PC-9 (cell line): ENCODE measurements at places on chromosomes 1 and 21. TPM values are rescaled to one million over a fixed set of nuclear protein-coding genes. Genes with fewer than 3 reads are reported as not detected.
A peak's percentile ranks its signal among the peaks of the same experiment; 100 is the strongest.

DNA sequence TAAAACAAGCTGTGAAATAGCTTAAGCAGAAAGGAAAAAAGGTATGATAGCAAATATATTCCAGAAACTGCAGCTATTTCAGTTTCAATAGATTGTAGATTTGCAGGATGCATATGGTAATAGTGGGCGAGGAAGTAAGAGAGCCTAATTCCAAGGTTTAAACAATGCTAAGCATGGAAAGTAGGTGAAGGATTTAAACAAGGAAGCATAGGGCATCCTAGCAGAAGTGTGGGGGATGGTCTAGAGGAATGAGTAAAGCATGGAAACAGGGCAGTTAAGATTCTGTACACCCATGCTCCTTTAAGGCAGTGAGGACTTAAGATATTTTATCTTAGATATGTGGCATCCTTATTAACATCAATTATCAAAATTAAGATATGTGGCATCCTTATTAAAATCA lies 2.6 kb downstream of the IVNS1ABP start:
- no peak for DNase-seq

GRCh38 chr1:230972855-230973271 lies 5.8 kb downstream of the TTC13 start:
- DNase-seq, result peak; percentile 55

DNA sequence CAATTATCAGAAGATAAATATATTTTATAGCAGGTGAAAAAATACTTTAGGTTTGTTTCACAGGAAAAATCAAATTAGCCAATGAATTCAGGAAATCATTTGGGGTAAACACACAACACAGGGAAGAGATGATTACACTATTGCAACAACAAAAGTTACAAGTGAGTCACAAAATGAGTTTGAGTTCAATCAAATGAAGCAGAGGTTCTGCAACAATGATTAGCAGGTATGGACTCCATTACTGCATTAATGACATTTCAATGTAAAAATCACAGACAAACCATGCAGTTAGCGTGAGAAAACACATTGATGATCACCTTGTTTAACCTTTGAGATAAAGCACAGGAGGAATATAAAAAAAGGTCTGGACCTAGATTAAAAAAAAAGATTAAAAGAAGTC lies 9.7 kb downstream of the ADGRL4 start:
- DNase-seq, result no peak

DNA sequence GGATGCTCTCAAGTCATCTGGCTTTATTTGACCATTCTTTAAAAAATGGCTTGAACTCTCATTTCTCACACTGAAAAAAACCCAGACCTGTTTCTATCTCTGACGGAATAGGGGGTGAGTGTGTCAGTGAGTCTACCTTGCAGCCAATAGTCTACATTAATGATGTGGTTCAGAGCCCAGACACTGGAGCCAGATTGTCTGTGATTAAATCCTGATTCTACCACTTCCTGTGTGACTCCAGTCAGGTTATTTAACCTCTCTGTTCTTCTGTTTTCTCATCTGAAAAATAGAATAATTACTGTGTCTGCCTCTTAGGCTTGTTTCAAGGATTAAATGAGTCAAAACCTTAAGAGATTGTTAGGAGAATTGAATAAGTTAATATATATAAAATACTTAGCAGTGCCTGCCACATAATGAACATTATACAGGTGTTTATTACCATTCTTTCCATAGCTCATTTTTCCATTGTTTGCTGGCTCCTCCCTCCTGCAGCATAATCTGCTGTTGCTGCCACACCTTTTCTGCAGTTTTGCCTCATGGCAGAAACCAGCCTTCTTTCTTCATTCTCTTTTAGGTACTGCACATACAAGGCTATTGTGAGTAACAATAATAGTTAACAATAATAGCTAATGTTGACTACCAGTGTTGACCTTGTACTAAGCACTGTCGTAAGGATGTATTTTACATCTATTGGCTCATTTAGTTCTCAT lies 157.6 kb upstream of the IVNS1ABP start:
- DNase-seq, result no peak

- peak; percentile 49 for DNase-seq
These were observed 23.9 kb downstream of the DNAJC8 start for GRCh38 chr1:28208818-28209441.

GRCh38 chr1:143698016-143698415 lies 273.8 kb downstream of the FAM72C start:
- no peak for DNase-seq

XCL1 gene
- not detected in 2 replicates for total RNA-seq

DNA sequence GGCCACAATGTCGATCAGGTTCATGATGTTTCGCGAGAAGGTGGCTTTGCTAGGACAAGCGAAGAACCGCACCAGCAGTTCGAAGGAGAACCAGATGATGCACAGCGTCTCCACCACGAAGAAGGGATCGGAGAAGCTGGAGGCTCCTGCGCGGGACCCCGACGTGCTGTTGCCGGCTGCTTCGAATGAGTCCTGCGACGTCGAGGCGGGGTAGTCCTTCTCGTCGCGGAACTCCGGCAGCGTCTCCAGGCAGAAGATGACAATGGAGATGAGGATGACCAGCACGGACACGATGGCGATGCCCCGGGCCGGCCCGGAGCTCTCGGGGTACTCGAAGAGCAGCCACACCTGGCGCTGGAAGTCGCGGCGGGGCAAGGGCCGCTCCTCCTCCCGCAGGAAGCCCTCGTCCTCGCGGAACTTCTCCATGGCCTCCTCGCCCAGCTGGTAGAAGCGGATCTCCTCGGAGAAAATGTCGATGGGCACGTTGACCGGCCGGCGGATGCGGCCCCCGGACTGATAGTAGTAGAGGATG lies 869 bp downstream of the KCNA3 start:
- DNase-seq, result no peak

UTS2 gene
- total RNA-seq, result 12.8 and 23.8 TPM in 2 replicates

- no peak for DNase-seq
These were observed 390.5 kb downstream of the DISC1 start for GRCh38 chr1:232017057-232017456.

DNA sequence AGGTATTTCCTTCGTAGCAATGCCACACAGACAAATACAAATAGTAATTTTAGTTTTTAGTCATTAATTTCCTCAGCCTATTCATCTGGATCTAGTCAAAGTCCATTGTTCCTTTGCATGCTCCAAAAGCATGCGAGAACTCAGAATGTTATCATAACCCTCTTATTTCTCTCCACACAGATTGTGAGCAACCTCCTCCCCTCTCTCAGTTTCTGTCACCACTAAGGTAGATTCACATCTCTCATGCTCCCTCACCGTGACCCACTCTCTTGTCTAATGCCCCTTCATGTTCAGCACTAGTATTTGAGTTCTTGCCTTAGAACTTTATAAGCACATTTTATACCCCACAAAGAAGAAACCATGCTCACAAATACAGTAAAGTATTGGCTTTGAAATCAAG lies 582.4 kb downstream of the PLA2G4A start:
- no peak for DNase-seq

OLIG2 gene
- not detected in 2 replicates for total RNA-seq

GRCh38 chr21:42555756-42556438 lies 42.2 kb downstream of the SLC37A1 start:
- DNase-seq, result no peak

GRCh38 chr1:178870221-178870620 lies 656 bp downstream of the ANGPTL1 start:
- DNase-seq, result no peak

DNA sequence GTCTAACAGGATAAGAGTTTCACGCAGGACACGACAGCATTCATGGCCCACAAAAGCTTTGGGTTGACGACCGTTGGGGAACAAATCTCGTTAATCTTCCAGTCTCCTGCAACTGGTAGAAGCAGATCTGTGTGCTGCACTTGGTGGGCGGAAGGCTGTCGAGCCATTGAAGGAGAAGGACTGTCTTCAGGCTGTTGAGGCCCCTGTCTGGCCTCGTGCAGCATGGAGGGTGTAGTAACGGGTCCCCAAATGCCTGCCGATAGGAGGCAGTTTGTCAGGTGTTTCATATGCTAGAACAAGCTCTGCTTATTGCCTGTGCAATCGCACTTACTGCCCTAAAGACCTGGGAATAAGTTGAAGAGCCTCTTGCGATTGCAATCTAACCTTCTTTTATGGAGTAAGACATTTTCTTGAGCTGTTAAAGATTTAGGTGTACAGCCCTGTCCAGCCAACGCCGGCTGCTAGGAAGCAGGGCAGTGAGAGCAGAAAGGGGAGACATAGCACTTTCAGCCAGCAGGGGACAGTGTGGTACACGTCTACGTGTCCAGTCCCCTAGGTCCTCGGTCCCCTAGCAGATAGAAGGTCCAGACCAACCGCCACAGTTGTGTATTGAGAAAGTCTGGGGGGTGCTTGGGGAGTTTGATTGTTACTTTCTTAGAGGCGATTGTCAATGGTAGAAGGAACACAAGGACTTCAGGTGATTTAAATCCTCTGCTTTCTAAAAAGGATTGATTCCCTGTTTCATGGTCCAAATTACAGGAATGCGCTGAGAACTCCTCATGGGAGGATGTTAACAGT lies 102.3 kb upstream of the TMPRSS2 start:
- DNase-seq, result peak; percentile 46

GRCh38 chr1:2204415-2205190 lies 10.0 kb upstream of the FAAP20 start:
- no peak for DNase-seq

CELA3B gene
- not detected in 2 replicates for total RNA-seq

GBP7 gene
- not detected in 2 replicates for total RNA-seq

DNA sequence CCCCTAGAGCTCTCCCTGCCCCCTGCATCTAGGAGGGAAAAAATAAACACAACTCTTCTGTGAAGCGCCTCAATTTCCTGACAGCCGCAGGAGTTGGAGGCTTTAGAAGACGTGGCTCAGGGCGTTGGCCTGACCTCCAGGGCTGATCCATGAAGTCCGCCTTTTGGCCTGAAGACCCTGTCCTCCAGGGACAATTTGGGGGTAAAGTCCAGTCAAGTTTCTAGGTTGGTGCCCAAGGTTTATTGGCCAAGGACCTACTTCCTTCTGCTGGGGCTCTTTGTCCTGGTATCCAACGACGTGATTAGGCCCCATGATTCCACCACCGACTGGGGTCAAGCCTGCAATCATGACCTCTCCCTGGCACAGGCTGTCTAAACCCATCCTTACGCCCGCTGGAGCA lies 54.9 kb downstream of the PTPRF start:
- DNase-seq, result no peak

PTPN14 gene
- total RNA-seq, result 59.2 and 78.9 TPM in 2 replicates

DNA sequence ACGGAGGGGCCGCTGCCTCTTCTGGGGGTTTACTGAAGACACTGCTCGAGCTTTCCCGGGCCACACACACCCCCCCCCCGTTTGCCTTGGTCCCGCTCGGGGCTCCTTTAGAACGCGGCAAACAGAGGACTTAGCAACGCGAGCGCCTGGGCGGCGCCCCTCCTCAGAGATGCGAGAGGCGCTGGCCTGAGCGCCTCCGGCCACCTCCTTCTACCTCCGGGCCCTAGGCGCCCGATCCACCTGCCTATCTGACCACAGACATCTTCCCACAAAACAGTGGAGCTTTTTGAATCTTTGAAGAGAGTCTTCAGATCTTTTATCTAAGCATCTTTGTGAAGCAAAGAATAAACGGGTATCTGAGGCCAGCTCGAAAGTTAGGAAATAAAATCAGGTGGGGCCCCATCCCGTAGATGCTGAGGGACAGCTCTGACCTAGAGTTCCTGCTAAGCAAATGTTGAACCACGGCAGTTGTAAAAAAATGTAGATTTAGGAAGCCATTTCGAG lies 436 bp upstream of the TTLL7 start:
- DNase-seq, result peak; percentile 70

GRCh38 chr21:15219894-15220293 lies 155.1 kb upstream of the NRIP1 start:
- DNase-seq, result no peak

DNA sequence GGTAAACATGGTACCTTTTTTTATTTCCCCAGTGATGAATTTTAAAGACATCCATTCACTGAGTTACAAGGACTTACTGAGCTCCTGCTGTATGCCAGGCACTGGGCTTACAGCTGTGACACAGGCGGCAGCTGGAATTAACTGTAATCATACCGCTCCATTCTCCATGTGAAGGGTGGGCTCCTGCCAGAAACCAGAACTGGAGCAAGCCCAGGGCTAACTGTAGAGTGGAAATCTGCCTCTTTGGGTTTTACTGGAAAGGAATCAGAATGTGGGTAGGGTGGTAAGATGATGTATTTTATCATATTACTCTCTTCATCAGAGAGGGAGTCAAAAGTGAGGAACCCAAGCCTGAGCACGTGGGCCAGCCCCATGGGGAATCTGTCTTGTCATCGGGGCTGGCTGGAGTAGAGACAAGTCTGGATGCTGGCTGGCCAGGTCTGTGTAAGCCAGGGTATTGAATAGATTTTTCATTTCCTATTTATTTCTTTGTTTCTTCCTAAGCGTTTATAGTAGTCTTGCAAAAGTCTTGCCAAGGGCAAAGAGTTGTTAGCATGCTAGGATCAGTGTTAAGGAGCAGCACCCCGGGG lies 21.5 kb downstream of the FGGY start:
- no peak for DNase-seq

OR2L8 gene
- not detected in 2 replicates for total RNA-seq

GRCh38 chr1:209748620-209749019 lies 7.2 kb upstream of the TRAF3IP3 start:
- DNase-seq, result no peak

GRCh38 chr1:93687542-93687941 lies 5.9 kb upstream of the BCAR3 start:
- no peak for DNase-seq

DNA sequence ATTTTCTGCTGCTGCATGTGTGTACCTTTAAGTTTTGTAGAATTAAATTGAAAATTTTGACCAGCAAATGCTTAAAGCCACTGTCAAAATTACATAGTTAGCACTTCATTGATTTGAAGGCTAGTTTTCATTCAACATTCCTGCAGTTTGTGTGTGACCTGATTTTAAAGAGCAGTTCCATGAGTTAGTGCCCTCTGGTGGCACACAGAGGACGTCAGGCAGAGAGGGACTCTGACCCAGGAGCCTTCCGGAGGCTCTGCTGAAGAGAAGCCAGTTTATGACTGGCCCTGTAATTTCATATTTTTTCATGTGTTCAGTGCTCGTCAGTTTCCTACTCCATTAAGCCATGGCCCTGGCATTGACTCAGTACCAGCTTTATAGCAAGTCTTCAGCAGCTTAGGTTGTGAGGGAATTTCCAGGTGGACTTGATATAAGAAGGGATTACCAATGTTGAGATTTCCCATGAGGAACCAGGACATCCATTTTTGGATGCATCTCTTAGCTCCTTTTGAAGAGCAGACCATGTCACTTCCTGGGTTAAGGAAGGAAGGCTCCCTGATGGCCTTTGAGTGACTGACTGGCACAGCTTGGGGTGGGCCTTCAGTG lies 104.7 kb downstream of the CAMTA1 start:
- no peak for DNase-seq

ADORA1 gene
- total RNA-seq, result 5.9 and 8.3 TPM in 2 replicates

CRNN gene
- not detected in 2 replicates for total RNA-seq
